ENCODE measurements at places on chromosomes 12 and 14.

GRCh38 chr14:36076197-36076596, 100.3 kb downstream of the PTCSC3 start:
- no peak for ATAC-seq

DNA sequence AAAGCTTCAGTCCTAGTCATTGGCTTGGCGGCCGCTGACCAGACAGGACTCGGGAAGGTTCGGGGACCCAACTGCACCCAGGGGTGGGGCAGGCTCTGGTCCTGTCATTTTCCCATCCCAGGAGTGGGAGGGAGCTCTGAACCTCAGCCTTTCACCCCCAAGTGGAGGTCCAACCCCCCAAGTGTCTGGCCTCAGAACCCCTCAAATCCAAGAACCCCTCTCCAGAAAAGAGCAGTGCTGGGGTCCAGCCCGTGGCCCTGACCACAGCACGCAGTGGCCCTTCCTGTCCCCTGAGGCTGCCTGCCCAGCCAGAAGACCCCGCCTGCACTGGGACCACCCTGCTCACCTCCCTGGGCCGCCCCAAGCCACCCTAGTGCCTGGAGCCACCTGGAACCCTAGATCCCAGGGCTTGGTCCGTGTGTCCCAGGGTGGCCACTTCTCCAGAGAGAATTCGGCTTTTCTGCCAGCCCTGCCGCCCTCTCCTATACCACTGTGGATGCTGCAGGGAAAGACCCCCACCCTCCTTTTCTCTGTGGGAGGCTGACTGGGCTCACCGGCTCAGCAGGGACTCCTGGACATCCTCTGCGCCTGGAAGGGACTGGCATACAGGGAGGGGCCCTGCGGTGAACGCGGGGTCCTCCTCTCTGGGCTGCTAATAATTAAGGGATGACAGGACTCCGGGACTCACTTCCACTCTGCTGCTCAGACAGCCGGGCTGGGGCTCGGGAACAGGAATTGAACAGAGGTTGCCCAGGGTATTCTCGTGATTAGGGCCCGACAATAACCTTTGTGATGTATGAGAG, 326.9 kb upstream of the SFSWAP start:
- ATAC-seq = no peak

DNA sequence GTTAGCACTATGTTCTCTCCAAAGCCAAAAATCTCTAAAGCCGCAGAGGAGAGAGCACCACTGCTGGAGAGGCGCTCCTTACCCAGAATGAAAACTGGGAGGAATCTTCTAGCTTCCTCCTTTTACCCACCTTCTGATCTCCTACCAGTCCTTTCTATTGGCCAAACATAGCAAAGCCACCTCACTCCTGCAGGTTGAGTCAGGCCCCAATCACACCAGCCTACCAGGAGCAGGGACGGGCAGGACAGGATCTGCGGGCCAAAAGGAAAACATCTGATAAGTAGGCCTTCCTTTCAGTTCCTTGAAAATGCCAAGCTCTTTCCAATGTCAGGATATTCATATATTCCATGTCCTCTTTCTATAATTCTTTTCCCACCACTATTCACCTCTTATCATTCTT, 197.7 kb upstream of the CNOT2 start:
- ATAC-seq = no peak

DNA sequence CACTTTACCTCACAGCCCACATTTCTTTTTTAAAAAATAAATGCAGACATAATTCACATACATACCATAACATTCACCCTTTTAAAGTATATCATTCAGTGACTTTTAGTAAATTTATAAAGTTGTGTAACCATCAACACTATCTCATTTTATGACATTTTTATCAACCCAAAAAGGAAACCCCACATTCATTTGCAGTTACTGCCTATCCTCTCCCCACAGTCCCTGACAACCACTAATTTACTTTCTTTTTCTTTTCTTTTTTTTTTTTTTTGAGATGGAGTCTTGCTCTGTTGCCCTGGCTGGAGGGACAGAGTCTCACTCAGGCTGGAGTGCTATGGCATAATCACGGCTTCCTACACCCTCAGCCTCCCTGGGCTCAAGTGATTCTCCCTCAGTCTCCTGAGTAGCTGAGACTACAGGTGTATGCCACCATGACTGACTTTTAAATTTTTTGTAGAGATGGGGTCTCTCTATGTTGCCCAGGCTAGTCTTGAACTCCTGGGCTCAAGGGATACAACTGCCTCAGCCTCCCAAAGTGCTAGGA, 1.5 kb upstream of the EP400 start:
- ATAC-seq = no peak

DNA sequence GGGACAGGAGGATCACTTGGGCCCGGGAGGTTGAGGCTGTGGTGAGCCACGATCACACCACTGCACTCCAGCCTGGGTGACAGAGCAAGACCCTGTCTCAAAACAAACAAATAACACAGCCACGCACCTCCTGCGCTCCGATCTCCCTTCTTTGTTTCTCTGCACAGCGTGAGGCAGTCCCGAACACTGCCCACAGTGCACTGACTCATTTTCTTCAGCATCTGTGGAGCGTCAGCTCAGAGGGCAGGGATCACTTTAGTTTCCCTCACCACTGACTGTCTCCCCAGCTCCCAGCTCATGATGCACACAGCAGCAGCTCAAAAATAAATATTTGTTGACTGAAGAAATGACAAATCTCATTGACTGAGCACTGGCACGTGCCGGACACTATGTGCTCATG, 883 bp upstream of the MYL2 start:
- ATAC-seq = no peak

DNA sequence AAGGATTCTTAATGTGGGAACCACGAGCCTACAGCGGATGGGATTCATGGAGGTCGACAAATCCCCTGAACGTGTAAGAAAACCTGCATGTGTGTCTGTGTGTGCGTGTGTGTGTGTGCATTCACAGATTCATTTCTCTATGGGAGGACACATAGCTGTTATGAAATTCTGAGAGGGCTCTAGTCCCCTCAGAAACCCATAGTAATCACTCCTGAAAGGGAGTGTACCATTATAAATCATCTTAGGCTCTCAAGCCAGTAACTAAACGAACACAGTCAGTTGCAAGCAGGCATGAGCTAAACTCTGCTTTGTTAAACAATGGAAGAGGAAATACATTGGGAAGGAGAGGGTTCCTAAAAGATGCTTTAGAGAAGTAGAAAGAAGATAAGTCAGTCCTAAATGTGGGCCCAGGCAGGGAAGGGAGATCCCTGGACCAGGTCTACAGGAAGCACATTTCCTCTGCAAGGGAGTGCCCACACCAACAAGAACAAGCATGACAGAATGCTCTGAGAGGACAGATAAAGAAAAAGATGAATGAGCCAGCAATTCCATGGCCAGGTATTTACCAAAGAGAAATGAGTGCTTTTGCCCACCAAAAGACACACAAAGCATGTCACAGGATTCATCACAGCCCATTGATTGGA, 91.3 kb downstream of the ITPR2 start:
- ATAC-seq = no peak

DNA sequence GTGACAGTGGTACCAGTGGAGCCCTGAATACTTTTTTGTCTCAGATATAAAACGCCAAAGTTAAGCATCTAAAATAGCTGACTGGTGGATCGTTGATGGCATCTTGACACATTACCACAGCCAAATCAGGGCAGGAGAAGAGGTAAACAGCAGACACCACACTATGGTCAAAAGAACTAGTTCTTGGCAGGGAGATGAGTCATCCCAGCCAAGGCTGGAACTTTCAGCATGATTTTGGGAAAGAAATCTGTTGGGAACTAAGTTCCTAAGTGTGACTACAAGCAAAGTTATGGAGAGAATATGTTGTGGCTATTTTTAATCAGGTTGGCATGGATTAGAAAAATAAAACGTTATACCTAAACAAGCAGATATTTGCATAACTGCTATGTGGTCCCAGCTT, 36.9 kb downstream of the LGR5 start:
- no peak for ATAC-seq

GRCh38 chr12:121223292-121224285, 13.7 kb downstream of the P2RX4 start:
- peak; percentile 56 for ATAC-seq

- no peak for ATAC-seq
Measured at GRCh38 chr14:79896009-79896408, 315.3 kb downstream of the DIO2 start.

GRCh38 chr12:31324116-31324844, 1.7 kb downstream of the SINHCAF start:
- ATAC-seq = peak; percentile 52

- ATAC-seq = no peak
Measured at GRCh38 chr14:33062476-33062875, 123.8 kb downstream of the NPAS3 start.

GRCh38 chr14:57519043-57519442, 25.4 kb upstream of the CCDC198 start:
- ATAC-seq = no peak

- no peak for ATAC-seq
Measured at GRCh38 chr14:67192366-67192765, 3.1 kb downstream of the GARIN2 start.

GRCh38 chr14:89417091-89417464, at the start of gene FOXN3:
FOXN3 (minus strand) TSS chr14:89417233; CDS start chr14:89412476, 4,757 bp downstream.
- ATAC-seq = peak; percentile 47

DNA sequence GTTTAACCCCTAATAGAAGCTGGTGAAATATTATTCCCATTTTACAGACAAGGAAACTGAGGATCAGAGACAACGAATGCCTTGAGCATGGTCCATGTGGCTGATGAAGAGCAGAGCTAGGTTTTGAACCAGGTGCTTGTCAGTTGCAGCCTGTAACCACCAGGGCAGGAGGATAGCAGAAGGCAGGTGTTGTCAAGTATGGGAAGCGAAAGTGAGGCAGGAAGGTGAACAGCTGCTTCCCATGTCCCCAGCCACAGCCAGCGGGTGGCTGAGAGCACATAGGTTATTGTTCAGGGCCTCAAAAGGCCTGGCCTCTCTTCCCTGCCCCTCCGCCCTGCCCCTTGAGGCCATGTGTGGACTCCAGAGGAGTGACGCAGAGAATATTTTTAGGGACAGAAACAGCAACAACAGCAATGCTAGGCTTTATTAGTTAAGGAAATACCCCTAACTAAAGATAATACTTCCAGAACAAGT, 39.6 kb downstream of the IQSEC3 start:
- no peak for ATAC-seq

DNA sequence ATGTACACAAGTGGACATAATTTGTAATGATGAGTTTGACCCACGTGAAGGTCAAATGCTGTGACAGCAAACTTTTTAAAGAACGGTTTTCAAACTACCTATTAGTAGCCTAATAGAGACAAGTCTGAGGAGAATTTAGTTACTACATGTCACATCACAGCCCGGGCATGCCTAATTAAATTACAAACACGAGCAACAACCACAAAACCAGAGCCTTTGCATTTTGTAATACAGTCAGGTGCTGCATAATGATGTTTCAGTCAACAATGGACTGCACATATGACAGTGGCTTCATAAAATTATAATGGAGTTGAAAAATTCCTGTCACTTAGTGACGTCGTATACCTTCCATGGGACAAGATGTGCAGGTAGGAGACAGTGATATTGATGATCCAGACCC, 274.5 kb downstream of the DACT1 start:
- ATAC-seq = no peak

- ATAC-seq = no peak
Measured at GRCh38 chr14:90342327-90342726, 10.6 kb upstream of the NRDE2 start.

GRCh38 chr14:77607741-77608302, 8.6 kb downstream of the SPTLC2 start:
- ATAC-seq = peak; percentile 72

- ATAC-seq = no peak
Measured at GRCh38 chr12:122880155-122880667, 15.7 kb downstream of the VPS37B start.

GRCh38 chr12:21941506-21942376, 515 bp upstream of the ABCC9 start:
- no peak for ATAC-seq
